CD4-positive, alpha-beta T cell treated with Interleukin-10 for 1 hour (primary cell): ENCODE measurements at places on chromosomes 6 and 20.

- no peak for DNase-seq
These were observed 67.3 kb upstream of the E2F3 start for GRCh38 chr6:20334334-20334733.

- no peak for DNase-seq
These were observed 899.9 kb downstream of the C6orf118 start for GRCh38 chr6:164409309-164410009.

- no peak for DNase-seq
These were observed 240.4 kb upstream of the SULF2 start for GRCh38 chr20:48025661-48026060.

- no peak for DNase-seq
These were observed 39.9 kb upstream of the DST start for GRCh38 chr6:56682635-56683034.

- DNase-seq: no peak
These were observed 39.7 kb downstream of the SLC35D3 start for GRCh38 chr6:136961848-136962247.

GRCh38 chr20:51734876-51735720 is 33.1 kb downstream of the ATP9A start:
- DNase-seq: no peak

DNA sequence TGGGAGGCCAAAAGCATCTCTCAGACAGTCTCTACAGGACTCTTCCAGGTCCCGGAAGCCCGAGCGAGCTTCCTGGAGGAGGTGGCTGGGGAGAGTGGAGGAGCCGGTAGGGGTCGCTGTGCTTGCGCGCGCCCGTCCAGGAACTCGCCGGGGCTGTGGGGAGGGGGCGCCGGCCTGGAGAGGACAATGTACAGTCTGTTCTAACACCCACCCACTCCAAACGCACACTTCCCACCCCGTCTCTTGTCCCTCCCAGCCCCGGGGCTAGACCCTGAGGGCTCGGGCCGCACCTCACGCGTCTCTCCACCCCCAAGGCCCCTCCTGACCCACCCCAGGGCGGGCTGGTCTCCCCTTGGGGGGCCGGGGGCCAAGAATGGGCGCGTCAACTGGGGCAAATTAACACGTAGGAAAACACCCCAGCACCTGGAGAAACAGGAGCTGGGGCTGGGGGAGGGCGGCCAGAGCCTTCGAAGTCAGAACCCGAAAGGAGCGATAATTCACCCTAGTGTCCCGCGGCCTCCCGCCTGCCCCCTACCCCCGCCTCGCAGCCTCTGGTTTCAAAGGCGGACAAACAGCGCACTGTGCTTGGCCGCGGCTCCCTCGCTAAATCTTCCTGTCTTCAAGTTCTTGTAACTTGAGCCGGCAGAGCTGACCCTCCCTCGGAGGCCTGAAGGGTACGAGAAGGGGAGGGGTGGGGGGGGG is 103.2 kb upstream of the FOXP4 start:
- DNase-seq: no peak

GRCh38 chr20:50265245-50265946 is 74.8 kb downstream of the CEBPB start:
- DNase-seq: no peak

DNA sequence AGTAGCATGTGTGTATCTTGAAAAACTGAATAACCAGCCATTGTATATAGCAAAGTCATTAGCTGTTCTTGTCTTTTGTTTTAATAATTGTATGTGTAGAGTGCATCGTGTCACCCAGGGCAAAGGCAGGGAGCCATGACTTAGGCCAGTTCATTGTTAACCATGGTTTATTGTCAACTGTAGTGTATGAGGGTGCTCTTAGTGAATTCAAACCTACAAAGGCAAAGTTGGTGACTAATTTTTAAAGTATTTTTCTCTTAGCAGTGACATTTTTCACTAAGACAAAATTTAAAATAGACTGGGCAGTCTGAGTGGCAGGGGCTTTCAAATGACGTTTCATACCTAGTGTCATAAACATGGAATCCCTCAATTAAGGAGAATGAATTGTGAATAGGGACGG is 79.0 kb downstream of the TULP4 start:
- DNase-seq: no peak

- DNase-seq: no peak
These were observed 6.4 kb upstream of the TRIM40 start for GRCh38 chr6:30129265-30130178.

- no peak for DNase-seq
These were observed 425 bp downstream of the HBS1L start for GRCh38 chr6:135054226-135054568.

- no peak for DNase-seq
These were observed 45.1 kb downstream of the CGA start for GRCh38 chr6:87049779-87050178.

DNA sequence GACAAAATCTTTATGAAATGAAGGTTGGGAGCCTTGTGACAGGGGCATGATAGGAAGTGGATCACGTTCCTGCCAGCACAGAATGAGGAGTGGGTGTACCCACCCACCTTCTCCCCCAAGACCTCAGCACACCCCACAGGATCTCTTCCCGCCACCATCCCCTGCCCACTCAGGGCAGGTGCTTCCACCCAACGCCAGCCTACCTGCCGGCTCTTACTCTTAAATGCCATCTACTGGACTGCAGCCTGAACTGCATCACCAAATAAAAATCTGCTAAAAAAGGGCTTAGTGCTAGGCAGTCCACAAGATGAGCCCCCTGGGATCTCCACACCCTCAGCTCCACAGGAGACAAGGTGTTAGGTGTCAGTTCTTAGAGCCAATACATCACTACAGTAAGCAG is 20.6 kb downstream of the DTNBP1 start:
- DNase-seq: no peak

GRCh38 chr6:43951063-43951755 is 176.0 kb downstream of the MRPL14 start:
- DNase-seq: no peak

DNA sequence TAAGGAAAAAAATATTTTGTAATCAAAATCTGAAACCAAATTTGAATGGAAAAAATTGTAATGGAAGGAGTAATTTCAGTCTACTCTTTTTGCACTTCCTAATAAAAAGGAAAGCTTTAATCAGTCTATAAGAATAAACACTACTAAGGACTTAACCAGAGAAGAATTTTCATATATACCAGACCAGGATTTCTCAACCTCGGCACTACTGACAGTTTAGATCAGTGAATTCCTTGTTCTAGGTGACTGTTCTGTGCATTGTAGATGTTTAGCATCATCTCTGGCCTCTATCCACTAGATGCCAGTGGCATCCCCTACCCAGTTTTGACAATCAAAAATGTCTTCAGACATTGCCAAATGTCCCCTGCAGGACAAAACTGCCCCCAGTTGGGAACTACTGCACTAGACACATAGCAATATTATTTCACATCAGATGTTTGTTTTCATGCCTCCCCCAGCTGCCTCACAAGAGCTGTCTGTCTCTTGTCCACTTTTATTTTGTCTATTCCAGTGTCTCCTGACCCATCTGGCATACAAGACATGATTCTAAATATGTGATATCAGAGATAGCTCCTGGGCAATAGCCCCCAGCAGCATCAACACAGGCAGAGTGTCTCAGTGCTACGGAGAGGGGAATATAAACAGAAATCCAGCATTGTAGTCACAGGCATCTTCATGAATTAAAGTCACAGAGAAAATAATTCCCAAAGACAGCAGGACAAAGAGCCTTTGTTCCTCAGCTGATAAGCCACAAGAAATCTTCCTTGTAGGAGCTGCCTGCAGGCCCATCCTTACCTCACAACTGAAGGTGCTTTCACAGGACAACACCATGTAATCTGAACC is 27.0 kb downstream of the DNAAF9 start:
- no peak for DNase-seq

GRCh38 chr6:97262676-97263075 is 20.3 kb downstream of the MMS22L start:
- no peak for DNase-seq

DNA sequence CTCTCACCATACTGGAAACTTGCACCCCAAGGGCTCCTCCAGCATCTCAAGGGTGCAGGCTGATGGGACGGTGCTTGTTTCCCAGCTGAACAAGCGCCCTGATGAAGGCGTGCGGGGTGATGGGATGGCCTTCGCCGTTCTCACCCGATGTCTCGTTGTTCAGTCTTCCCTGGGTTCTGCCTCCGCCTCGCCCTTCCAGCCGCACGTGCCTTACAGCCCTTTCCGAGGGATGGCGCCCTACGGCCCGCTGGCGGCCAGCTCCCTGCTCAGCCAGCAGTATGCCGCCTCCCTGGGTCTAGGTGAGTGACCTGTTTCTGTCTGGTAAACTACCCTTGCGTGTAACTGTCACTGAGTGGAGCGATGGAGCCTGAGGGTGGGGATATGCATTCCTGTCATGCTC is 3.9 kb downstream of the LSM14B start:
- no peak for DNase-seq

GRCh38 chr6:168345896-168346754 is 26.5 kb upstream of the DACT2 start:
- DNase-seq: no peak

DNA sequence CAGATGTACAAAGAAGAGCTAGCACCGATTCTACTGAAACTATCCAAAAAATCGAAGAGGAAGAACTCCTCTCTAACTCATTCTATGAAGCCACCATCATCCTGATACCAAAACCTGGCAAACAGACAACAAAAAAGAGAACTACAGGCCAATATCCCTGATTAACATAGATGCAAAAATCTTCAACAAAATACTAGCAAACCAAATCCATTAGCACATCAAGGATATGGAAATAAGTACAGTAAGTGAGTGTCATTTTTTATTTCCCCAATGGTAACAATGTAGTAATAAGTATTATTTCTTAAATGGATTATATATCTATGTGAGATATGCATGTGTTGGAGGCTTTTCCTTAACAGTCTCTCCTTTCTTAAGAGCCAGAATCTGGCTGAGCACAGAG is 134.5 kb upstream of the SMLR1 start:
- no peak for DNase-seq

- no peak for DNase-seq
These were observed 20.9 kb downstream of the FARS2 start for GRCh38 chr6:5282191-5282623.

DNA sequence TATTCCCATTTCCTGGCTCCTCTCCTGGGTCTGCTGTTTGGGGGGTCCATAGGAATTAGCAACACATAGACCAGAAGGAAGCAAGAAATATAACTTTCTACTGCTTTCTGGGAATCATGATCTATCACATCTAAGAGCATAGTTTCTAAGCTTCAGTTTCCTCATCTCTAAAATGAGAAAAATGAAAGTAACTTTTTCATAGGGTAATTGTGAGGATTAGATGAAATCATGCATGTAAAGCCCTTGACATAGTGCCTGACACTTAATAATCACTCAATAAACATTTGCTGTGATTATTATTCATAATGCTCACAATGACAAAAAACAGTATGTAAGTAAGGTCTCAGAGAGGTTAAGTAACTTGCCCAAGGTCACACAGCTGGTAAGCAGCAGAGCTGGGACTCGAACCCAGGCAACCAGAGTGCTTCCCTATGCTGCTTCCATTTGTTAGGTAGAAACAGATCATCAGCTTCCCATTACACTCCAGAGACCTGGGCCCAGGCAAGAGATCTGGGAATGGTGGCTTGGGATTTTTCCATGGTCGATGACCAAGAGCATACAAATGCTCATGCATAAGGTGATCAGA is 86.6 kb upstream of the MAFB start:
- no peak for DNase-seq

DNA sequence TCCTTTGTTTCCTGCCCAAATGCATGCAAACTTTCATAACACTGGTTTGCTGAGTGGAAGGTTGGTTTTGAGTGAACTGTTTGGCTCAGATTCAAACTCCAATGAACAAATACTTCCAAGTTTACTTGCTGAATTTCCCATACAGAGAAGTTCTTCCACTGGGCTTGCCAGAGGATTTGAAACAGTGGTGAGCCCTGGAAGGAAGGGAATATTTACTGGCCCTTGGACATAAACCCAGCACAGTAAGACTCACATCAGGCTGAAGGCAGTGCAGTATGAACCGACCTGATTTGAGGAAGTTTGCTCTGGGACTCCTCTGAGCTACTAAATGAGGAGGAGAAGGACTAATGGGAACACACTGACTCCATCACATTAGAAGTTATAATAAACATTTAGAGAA is 3.8 kb downstream of the TRAF3IP2 start:
- no peak for DNase-seq

GRCh38 chr20:36270744-36271638 is 34.7 kb downstream of the AAR2 start:
- DNase-seq: no peak

- DNase-seq: no peak
These were observed 17.4 kb upstream of the SIRPB2 start for GRCh38 chr20:1508574-1508973.

GRCh38 chr6:169789944-169790927 is 38.8 kb downstream of the ERMARD start:
- DNase-seq: peak; percentile 76

DNA sequence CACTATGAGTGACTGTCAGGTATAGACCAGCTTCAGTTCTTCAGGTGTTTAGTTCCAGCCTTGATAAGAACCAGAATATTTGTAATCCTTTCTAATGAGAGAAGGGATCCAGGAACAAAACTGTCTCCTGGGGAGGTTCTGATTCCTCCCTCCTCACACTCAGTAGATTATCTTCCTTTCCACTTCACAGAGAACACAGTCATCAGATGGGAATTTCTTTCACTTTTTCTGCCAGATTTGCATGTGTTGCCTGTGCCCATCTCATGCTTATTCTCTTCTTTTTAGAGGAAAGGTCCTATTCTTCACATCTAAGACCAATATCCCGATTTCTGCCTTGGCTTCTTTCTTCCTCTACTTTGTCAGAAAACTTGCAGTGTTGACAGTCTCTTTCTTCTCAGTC is 50.8 kb downstream of the CD109 start:
- DNase-seq: no peak

GRCh38 chr6:88380083-88380482 is 213.9 kb upstream of the CNR1 start:
- DNase-seq: no peak

- no peak for DNase-seq
These were observed 6.0 kb downstream of the SDC4 start for GRCh38 chr20:45341939-45342854.
